ENCODE measurements at places on chromosomes 7 and 10.

DNA sequence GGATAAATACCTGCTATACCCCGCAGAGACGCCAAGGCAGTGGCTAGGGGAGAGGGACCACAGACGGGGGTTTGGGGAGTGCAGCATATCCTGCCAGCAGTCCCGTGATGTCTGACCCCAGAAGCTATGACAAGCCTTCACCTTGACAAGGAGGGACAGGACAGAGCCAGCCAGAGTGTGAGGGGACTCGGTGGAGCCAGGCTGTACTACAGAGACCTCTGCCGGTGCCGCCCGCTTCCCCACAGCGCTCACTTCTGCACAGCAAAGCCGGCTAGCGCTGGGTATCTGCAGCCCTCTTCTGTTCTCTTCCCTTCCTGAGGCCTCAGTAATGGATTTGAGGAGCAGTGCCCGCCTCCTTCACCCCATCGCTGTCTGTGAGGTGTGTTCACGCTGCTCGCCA lies 47.0 kb upstream of the PFKP start:
- no peak for DNase-seq

DNA sequence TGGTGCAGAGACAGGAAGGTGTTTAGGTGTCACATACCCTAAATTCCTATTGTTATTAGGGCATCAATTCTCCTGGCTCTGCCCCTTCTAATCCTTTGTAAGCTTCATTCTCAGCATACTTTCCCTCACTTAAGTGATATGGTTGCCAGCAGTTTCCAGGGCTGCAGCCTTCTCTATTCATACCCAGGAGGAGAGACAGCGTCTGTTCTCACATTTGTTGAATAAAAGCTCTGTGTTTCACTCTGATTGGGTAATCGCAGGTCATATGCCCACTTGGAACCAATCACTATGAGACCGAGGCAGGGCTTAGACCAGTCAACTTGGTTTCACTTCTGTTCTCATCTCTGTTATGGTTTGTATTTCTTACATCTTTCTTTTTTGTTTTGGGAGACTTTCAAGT lies 109.6 kb upstream of the MTPN start:
- DNase-seq, result peak; percentile 69

GRCh38 chr10:96517284-96517683 lies 3.6 kb upstream of the TLL2 start:
- no peak for DNase-seq

- DNase-seq, result peak; percentile 59
Measured at GRCh38 chr10:91944880-91945630, 21.5 kb downstream of the BTAF1 start.

GRCh38 chr10:122056431-122057094 lies 67.6 kb downstream of the TACC2 start:
- no peak for DNase-seq

- no peak for DNase-seq
Measured at GRCh38 chr7:150756858-150757257, 19.6 kb downstream of the GIMAP5 start.

- DNase-seq, result no peak
Measured at GRCh38 chr10:6711881-6712280, 131.8 kb upstream of the PRKCQ start.

DNA sequence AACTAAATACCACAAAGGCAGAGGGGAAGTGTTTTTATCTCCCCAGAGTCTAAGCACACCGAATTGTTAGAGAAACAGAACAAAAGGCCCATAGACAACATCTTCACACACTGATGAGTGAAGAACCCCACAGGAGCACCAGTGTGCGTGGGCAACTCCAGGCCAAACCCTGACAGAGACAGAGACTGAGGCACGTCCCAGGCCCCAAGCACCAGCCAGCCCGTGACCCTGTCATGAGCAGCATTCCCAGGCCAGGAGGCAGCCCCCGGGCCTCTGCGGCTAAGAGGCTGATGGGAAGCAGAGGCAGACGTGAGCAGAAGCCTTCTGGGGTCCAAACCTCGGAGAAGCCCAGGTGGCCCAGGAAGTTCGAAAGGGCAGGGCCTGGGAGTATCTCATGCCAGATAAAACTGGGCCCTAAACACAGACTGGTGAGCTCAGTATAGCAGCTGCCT lies 184.4 kb downstream of the TCERG1L start:
- DNase-seq, result no peak

- peak; percentile 94 for DNase-seq
Measured at GRCh38 chr7:141649865-141650634, 51.9 kb downstream of the DENND11 start.
